Activated CD4-positive, alpha-beta memory T cell treated with anti-CD3 and anti-CD28 coated beads, Interleukin-2, amount 10 ng/mL, durations not matched to agents 7 days and 5 days (primary cell): ENCODE measurements at places on chromosomes 2 and 18.

DNA sequence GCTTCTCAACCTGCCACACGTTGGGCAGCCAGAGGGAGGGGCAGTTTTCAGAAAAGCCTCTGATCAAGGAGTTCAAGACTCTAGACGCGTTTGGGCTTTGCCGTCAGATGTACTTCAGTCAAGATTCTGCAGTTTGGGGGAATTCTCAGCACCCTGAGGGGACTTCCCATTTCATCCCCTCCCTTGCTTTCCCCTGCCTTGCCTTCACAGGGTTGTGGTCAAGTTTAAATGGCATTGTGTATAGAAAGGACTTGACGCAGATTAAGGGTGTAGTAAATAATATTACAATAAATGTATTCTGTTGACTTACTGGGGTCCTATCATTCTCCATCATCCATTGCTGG, 198.3 kb upstream of the NABP1 start:
- DNase-seq, result no peak

DNA sequence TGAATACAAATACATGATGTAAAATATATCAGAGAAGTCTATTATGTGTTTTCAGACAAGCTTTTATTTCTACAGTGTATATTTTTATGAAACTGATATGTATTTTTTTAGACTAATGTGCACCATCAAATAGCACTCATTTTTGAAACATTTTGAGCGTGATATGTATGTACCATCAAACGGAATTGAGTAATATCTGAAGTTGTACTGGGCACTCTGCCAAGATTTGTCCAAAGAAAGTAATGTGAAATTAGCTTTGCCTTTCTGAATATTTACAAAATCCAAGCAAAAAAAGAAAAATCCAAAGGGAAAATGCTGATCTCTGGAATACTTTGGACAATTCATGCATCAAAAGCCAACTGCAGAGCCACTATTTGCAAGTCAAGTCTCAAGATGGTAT, 972.0 kb downstream of the DPP10 start:
- no peak for DNase-seq

- DNase-seq, result no peak
These were observed 383.0 kb upstream of the LRRTM1 start for GRCh38 chr2:80687524-80687923.

DNA sequence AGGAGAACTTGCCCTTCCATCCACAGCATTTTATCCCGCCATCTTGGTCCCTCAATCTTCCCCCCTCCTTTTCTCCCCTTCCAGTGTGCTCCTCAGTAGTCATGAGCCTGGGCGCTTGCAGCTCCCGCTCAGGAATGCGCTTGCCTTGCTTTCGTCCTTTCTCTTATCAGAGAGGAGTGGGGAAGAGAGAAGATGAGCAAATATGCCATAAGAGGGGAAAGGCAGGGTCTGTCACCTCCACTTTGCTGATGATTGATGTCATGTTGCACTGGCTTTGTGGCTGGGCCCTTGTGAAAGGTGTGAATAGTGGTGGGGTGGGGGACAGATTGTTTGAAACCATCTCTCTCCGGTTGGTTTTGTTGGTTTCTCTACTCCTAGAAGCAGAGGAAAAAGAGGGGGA, 569.3 kb downstream of the TNS1 start:
- no peak for DNase-seq

DNA sequence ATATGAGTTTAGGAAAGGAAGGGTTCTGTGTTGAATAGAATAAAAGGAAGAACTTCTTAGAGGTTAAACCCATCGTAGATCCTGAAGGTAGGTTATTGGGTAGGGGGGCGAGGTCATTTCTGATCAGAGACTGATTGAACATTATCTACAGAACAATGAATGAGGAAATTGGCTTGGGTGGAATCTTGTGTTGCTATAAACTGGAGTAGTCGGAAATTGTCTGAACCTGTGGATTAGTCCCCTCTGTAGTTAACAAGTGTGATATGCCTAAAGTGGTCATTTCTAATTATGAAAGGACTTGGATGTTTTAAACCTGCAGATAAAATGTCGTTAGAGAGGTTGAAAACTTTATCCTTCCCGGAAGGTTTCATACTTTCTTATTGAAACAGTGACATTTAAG, 42.1 kb downstream of the EML4 start:
- no peak for DNase-seq

- peak; percentile 26 for DNase-seq
These were observed 123.1 kb upstream of the CAB39 start for GRCh38 chr2:230589497-230590015.

DNA sequence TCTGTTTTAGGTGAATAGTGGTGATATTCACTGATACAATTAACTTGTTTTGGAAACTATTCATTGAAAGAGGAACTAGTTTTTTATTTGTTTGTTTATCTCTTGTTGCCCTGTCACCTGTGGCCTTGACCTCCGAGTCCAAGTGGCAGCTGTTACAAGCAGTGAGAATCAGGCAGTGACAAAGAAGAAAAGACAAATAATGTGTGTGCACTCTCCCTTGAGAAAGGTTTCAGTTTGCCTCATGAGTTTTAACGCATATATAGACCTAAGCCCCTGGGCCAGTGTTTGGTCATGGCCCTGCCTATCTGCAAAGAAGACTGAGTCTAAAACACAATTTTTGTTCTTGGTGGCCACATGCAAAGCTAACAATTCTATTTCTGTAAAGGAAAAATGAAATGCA, 15.3 kb downstream of the KYNU start:
- no peak for DNase-seq

- no peak for DNase-seq
These were observed 557 bp upstream of the E2F6 start for GRCh38 chr2:11466307-11467128.

DNA sequence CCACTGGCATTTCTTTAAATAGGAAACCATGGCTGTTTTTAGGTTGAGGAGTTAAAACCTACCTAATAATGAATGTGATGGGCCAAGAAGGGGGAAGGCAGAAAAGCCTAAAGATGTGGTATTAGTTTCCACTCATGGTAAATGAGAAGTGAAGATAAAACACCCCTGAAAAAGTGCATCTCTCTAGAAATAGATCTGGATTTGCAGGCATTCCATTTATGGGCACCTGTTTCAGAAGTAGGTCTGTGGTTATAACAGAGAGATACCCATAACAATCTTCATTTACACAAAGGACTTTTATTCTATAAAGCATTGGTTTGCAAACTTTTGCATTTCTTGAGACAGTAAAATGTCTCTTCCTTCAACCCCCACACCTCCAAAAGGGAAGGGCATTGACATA, 62.1 kb downstream of the PRKCE start:
- no peak for DNase-seq

GRCh38 chr2:128435576-128436478, 117.2 kb upstream of the HS6ST1 start:
- DNase-seq, result no peak

DNA sequence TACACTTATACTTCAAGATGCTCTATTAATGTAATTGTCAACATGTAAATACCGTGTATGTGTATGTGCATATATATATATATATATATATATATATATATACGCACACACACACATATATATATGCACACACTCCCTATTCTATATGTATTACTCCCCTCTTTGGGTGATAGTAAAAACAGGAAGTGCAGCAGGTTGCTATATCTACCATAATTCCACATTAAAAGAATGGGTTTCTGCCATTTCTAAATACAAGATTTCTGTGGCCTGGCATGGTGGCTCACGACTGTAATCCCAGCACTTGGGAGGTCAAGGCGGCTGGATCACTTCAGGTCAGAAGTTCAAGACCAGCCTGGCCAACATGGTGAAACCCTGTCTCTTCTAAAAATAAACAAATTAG, 77.0 kb downstream of the OTX1 start:
- no peak for DNase-seq

DNA sequence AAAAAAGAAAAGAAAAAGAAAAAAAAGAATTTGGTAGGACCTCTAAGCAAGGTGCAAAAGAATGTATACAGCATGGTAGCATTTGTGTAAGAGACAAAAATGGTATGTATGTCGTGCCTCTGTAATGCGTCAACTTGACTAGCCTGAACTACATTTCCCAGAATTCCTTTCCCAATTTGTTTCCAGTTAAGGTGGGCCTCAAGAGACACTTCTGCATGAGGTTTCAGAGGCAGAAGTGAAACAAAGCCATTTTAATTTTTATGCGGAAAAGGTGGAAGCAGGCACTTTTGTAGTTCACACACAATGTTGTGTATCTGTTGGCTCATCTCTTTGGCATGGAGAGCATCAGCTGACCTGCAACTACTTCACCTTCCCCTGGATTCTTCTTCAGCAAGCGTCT, 56.5 kb upstream of the PAPOLG start:
- no peak for DNase-seq

GRCh38 chr2:20933714-20934113, 110.2 kb downstream of the APOB start:
- DNase-seq, result no peak

- no peak for DNase-seq
These were observed 68.6 kb downstream of the NYAP2 start for GRCh38 chr2:225468131-225468530.

DNA sequence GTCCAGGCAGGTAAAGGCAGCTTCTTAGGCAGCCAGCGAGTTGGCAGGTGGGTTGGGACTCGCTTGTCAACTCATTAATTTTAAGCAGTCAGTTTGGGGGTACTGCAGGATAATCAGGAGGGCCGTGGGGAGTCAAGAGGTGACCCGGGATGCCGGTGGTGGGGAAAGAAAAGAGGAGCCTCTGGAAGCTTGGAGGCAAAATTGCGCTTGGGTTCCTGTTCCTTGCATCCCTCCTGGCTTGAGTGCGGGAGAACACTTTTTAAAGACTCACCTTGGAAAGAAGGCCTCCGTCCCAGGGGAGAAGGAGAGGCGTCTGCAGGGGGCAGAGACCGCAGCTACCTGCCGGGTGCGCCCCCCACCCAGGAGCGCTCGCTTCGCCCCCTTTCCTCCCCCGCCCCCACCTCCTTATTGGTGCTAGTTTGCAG, at the start of gene KCNJ3:
KCNJ3 (plus strand) TSS at position 400 of the 425 bp plus-strand sequence. CDS start 81 bp downstream, outside the sequence.
- DNase-seq, result no peak

GRCh38 chr2:101736861-101737291, 39.4 kb downstream of the MAP4K4 start:
- no peak for DNase-seq

DNA sequence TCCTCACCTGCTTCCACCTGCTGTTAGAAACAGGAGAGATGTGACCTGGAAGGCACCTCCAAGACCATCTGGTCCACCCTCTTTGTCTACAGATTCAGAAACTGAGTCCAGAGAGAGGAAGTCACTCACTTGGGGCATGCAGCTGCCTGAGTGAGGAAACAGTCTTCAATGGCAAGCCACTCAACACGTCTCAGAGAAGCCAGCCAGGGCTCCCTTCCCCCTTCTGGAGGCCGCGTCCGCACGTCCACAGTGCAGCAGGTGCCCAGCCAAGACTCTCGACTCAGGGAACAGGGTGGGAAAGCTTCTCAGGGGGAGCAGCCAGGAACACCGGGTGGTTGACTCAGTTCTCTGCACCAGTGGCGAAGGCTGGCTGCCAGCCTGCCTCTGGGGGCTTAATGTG, 201.7 kb downstream of the BCL11A start:
- no peak for DNase-seq

- no peak for DNase-seq
These were observed at the start of gene FER1L5 for GRCh38 chr2:96642564-96643360. Gene FER1L5, plus strand, starts transcription at chr2:96642764. Its CDS starts 73 bp downstream, at chr2:96642837.

- DNase-seq, result no peak
These were observed 22.1 kb upstream of the LBH start for GRCh38 chr2:30209227-30209626.
